ENCODE measurements at places on chromosomes 1 and 21.

DNA sequence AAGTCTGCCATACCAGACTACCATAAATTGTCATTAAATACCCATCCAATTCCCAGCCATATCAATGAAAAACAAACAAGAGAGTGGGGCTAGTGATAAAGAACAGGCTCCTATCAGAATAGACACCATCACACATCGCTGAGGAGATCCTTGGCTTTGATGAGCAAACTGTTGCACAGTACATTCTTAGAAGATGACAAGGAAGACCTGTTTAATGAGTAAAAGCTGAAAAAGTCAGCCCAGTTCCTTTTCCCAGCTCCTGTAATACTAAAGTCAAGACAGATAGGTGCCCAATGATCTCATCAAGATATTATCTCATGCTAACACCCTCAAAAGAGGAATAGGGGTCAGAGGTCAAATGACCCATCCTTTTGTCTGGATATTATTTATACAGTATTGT lies 164.5 kb upstream of the COA6 start:
- DNase-seq: no peak

- DNase-seq: peak; percentile 50
These were observed 18.3 kb upstream of the IL6R start for GRCh38 chr1:154386643-154387352.

DNA sequence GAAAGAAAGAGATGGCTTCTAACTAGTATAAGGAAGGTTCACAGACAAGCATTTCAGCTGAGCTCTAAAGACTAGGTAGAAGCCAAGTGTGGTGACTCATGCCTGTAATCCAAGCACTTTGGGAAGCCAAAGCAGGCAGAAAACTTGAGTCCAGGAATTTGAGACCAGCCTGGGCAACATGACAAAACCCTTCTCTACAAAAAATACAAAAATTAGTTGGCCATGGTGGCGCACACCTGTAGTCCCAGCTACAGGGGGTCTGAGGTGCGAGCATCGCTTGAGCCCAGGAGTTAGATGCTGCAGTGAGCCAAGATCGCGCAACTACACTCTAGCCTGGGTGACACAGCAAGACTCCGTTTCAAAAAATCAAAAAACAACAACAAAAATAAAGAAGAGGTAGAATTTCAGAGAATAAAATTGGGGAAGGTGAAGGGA lies 27.8 kb downstream of the FBXO42 start:
- DNase-seq: no peak

GRCh38 chr1:68571454-68572235 lies 74.8 kb upstream of the DEPDC1 start:
- no peak for DNase-seq

DNA sequence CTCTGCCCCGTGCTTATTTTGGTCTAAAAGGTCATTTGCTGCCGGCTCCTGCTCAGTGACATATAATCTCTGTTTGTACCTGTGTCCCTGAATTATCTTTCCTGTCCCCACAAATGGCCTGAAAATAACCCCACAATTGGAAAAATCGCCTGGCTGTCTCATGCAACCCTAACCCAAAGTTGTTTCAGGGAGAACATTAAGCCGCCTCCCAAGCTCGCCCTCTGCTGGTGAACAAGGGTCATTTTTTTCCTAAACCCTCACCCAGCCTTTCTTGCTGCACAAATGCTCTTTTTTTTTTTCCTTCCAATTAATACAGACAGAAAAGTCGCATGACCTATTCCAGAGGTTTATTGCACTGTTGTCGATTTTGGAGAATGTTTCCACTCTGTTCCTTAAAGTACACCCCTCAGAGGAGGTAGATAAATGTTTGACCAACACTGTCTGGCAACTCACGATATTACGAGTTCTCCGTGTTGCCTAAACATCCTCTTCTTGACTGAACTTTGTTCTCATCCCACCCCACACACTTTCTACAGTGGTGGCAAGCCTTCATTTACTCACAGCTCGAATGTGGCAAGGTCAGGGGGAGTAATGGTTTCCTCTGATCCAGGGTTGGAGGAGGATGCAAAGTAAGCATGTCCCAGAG lies 148.7 kb downstream of the ZZZ3 start:
- peak; percentile 20 for DNase-seq

- DNase-seq: no peak
These were observed 664.4 kb downstream of the LMO4 start for GRCh38 chr1:87993051-87993450.

GRCh38 chr1:15706751-15707150 lies 22.6 kb downstream of the PLEKHM2 start:
- no peak for DNase-seq

DNA sequence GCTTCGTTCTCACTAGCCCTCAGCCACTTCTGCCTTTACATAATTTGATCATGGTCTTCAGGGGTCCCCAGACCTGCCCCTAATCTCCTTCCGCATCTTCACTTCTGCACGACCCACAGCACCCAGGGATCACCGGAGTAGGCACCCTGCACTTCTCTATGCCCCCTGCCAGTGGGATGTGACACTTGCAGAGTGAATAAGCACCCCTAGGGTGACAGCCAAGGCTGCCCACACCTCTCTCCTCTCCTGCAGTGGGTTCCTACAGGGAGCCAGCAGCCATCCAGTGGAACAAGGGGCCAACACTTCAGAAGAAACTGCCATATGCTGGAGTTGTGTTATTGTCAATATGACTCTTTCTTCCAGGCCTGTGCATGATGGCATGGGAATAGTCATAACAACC lies 58.0 kb upstream of the CTPS1 start:
- DNase-seq: no peak

DNA sequence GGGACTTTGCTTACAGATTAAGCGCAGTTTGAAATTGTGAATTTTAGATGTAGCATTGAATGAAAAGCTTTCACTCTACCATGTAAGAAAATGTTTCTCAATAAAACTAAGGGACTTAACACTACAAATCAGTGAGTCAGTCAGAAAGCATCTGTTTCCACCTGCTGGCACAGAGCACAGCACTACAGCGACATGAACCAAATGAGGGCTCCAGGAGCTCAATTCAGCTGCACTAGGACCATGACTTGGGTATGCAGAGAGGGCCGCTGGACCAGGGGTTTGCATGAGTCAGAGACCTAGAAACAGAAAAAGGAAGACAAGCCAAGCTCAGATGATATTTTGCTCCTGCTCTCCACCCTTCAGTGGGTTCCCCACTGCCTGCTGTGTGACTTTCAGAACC lies 5.2 kb downstream of the SUSD4 start:
- DNase-seq: no peak

GRCh38 chr1:5718831-5719632 lies 273.2 kb downstream of the NPHP4 start:
- DNase-seq: no peak

- DNase-seq: no peak
These were observed 35.2 kb downstream of the NENF start for GRCh38 chr1:212467843-212468482.

- no peak for DNase-seq
These were observed 27.8 kb downstream of the ECE1 start for GRCh38 chr1:21262293-21263051.

GRCh38 chr1:192809307-192810252 lies 741 bp downstream of the RGS2 start:
- peak; percentile 14 for DNase-seq

DNA sequence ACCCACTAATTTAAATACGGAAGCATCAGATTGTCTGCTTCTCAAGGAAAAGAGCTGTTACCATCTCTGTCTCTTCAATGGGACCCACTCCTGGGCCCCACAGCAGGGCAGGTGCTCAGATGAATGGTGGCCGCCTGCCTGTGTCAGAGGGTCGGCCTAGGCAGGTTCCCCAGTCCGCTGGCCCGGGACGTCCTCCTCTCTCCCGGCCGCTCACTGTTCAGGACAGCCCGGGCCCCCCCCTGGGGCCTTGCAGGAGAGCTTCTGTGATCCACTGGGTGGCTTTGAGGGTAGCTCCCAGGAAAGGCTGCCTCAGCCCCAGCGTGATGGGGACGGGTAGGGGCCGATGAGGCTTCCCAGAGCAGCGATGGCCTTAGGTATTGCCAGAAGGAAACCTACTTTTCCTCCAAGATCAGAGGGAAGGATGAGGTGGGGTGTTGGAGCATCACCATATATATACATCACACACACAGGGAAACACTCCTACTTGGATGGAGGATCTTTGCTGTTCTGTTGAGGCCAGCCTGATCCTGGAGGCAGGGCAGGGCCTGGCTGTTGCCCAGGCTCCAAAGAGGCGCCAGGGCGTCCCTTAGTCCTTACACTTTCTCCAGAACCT lies 231.3 kb downstream of the SDCCAG8 start:
- DNase-seq: no peak

- DNase-seq: peak; percentile 45
These were observed 19.7 kb downstream of the RCC2 start for GRCh38 chr1:17419626-17420328.

DNA sequence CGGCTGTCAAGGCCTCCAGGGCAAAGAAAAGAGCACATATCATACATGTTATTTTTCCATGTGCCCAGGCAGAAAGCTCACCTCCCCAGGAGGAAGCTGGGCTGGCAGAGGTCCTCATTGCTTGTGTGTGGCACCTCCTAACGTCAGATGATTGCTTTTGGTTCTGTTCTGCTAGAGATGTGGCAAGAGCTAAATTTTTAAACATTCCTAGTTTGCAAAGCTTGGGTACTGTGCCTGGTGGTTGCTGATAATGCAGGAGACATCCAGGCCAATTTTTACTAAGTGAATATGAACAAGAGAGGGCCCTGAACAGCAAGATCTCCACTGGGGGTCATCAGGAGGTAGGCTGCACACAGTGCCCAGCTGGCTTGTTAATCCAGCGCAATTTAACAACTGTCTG lies 93.9 kb downstream of the TBX19 start:
- no peak for DNase-seq

GRCh38 chr1:99565606-99566289 lies 80.2 kb upstream of the PALMD start:
- DNase-seq: no peak

DNA sequence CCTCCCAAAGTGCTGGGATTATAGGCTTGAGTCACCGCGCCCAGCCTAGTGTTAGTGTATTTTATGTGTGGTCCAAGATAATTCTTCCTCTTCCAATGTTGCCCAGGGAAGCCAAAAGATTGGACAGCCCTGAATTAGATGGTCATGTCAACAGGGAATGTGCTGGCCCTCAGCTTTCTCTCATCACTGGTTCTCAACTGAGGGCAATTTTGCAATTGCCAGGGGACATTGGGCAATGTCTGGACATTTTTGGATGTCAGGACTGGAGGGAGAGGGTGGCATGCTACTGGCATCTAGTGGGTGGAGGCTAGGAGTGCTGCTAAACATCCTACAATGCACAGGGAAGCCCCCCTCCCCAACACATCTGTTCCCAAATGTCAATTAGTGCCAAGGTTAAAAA lies 95.0 kb downstream of the LAMC2 start:
- no peak for DNase-seq

GRCh38 chr1:68270951-68271350 lies 38.6 kb upstream of the WLS start:
- DNase-seq: no peak

- DNase-seq: no peak
These were observed 2.0 kb upstream of the ATP13A2 start for GRCh38 chr1:17013491-17014320.

- no peak for DNase-seq
These were observed 912 bp upstream of the PKNOX1 start for GRCh38 chr21:42973309-42973990.

DNA sequence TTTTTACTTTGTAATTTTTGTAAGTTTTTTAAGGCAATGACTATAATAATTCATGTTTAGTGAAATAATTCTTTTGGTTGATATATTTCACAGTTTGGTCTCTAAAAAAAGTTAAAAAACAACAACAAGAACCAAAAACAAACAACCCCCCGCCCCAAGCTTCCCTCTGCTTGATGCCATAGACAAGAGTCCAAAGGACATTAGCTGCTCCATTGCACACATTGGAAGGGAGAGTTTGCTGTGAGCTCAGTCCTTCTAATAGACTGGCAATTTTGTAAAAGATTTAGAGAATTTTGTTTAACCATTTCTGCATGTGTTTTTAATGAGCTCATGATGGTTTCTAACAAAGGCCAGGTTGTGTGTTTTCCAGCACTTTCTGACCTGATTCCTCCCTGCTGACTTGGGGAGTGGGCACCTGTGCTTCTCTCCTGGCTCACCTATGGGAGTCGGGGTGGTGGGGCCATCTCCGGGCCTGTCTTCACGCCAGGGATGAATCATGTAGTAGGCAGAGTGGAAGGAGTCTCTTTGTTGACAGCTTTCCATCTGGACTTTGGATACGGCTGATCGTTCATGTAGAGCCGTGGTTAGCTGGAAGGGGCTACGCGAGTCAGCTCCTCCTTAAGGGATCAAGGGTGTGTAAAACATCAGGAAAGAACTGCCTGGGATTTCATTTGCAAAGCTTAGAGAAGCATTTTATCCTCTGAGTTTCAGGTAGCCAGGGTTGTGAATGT lies 14.1 kb downstream of the ZBTB18 start:
- DNase-seq: no peak

Measured in stimulated activated CD8-positive, alpha-beta memory T cell treated with anti-CD3 and anti-CD28 coated beads, Interleukin-15, amount 100 ng/mL, for 1 hour (primary cell).